ENCODE measurements at places on chromosomes 12 and 14.

DNA sequence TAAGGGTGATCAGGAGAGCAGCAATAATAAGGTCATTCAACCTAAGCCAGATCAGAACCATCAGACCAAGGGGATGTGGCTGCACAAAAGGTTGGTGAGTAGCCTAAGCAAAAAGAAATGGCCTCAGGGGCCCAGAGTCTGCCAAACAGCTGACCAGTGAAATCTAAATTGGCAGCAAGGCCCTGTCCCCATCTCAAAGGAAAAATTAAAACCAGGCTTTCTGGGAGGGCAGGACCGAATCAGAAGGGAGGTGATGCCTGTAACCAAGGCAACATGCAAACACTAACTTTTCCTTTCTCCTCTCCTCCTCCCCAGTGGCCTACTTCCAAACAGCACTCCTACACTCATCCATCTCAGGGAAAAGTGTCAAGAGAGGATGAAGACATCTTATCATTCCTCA lies 256.4 kb downstream of the NUAK1 start:
- peak; percentile 13 for DNase-seq

- no peak for DNase-seq
These were observed 106.4 kb downstream of the GPR135 start for GRCh38 chr14:59358784-59359183.

GRCh38 chr14:54881235-54881760 lies 21.3 kb downstream of the GCH1 start:
- DNase-seq, result peak; percentile 59

DNA sequence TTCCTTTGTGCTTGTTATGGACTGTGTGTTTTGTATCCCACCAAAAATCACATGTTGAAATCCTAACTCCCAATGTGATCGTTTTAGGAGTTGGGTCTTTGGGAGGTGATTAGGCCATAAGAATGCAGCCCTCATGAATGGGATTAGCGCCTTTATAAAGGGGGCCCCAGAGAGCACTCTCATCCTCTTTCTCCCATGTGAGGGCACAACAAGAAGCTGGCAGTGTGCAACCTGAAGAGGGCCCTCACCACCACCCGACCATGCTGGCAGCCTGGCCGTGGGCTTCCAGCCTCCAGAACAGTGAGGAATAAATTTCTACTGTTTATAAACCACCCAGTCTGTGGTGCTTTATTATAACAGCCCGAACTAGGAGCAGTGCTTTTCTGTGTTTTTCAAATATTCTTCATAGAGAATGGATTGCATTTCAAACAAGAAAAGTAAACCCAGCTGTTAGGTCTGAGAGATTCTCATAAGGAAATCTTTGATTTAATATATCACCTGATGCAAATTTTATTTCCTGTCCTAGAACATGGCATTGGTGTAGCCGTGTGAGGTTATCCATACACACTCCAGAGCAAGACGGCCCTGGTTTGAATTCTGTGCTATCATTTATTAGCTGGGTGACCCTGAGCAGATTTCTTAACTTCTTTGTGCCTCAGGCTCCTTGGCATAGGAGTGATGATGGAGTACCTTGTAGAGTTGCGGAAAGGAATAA lies 27.8 kb downstream of the HSPB8 start:
- no peak for DNase-seq

DNA sequence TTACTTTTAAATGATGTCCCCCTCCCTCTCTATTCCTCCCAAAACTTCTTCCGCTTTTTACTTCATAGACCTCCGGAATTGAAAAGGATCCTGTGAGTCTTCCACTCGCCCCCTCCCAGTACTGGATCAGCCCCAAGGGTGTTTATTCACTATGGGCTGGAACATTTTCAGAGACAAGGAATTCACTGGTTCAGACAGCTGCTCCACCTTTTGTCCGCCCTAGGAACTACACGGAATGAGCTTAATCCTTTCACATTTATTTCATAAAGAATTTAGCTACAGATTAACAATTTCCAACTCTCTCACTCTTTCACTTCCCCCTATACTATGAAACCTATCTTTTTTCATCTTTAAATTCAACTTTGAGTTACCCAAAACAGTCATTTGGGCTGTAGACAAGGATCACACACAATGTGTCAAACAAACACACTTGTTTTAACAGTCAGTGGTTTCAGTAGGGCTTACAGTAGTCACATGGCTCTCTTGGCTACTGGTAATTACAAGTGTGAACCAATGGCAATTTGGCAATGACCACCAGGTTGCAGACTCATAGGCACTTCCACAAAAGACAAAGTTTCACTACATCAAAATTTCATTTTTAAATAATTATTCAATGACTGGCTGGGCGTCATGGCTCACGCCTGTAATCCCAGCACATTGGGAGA lies 20.6 kb downstream of the CNIH1 start:
- DNase-seq, result peak; percentile 64

GRCh38 chr12:102676812-102677211 lies 196.4 kb upstream of the IGF1 start:
- DNase-seq, result no peak

- peak; percentile 95 for DNase-seq
These were observed 135.9 kb downstream of the TMEM30B start for GRCh38 chr14:61145034-61145902.
